ENCODE measurements at places on chromosomes 16 and 17.

DNA sequence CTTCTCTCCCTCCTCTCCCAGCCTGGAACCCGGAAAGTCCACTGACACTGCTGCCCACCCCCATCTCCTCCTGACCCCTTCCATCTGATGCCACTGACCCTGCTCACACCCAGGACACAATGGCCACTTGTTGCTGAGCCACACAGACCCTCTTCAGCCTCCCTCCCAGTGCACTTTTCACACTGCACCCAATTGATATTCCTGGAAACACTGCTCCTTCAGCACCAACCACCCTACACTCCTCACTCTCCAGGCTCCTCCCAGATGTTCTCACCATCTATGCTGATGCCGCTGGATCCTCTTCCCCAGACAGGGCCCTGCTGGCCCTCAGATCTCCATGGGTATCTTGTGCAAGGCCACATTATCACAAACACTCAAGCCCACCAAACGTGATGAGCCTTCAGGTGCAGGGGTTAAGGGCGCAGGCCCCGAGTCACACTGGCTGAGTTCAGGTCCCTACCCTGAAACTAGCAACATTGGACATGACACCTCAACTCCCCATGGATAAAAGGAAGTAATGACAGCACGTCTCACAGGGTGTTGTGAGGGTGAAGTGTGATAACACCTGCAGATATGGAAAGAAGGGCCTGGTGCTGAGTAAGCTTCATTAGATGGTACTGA lies 238.1 kb downstream of the ZNF423 start:
- DNase-seq: no peak

GRCh38 chr16:66154801-66155200 lies 211.7 kb upstream of the CDH5 start:
- no peak for DNase-seq

DNA sequence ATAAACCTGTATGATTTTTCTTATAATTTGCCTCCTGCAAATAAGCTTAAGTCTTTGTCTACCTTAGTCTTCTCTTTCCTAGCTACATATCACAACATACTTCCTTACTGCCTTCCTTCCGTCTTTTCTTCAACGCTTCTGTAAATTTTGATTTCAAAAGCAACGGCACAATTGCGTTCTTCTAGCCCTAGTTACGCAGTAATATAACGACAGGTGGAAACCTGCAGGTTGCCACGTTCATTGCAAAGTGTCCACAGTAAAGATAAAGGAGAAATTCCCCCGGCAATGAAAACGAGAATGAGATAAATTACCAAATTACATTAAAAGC lies 546 bp upstream of the PSMD7 start:
- DNase-seq: no peak

DNA sequence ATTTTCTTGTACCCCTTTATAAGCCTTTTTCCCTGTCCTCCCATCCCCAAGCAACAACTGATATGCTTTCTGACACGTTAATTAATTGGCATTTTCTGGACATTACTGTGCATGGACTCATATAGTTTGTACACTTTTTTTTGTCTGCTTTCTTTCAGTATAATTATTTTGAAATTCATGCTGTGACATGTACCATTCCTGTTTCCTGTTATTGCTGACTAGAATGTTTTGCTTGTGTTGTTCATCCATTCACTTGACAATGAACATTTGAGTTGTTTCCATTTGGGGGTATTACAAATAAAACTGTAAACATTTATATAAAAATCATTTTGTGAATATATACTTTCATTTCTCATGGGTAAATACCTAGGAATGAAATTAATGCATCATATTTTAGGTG lies 50.6 kb downstream of the RBBP6 start:
- no peak for DNase-seq

DNA sequence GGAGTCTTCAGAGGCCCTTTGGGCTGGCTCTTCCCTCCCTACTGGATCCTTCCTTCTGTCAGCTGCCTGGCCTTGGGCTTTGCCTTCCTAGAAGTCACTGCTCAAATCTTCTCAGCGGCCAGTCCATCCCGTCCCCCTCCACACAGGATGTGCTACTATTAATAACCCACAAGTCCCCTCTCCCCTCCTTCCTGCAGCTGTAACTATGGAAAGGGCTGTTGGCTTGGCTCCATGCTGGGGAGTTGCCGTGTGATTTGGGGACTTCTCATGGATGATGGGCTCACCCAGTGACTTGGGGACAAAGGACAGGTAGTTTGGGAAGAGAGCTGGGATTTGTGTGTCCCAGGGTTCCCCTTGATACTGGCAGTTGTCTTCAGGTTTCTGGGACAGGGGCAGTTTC lies 19.4 kb downstream of the TMEM94 start:
- no peak for DNase-seq

DNA sequence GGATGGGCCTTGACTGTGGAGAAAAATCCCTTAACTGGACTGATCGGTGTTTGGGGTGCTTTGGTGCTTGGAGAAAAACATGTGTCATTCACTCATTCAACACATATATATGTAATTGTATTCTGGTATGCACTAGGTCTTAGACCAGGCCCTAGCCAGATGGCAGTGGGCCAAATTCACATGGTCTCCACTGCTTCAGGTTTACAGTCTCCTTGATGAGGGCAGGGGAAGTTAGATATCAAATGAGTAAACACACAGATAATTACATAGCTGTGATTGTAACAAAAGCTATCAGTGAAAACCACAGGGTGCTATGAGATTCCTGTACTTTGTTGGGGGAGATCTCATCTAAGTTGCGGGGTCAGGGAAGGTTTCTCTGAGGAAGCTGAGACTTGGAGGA lies 78.8 kb downstream of the WWP2 start:
- DNase-seq: no peak
